ENCODE measurements at places on chromosomes 5 and 9.

DNA sequence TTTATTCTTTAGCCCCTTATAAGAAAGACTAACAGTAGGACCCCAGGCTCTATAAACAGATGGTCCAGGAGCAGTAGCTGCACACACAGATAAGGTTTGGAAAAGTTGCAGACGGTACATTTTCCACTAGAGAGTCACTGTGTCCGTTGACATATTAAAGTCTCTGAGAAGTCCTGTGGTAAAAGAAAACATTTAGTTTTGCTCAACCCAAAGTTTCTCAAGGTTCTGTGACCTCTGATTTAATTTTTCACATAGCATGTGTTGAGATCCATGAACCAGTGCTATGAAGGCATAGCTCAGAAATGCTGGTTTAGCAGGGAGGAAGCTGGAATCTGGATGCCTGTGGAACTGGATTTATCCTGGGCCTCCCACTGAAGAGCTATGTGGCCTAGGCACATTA lies 62.7 kb upstream of the RASEF start:
- no peak for DNase-seq

DNA sequence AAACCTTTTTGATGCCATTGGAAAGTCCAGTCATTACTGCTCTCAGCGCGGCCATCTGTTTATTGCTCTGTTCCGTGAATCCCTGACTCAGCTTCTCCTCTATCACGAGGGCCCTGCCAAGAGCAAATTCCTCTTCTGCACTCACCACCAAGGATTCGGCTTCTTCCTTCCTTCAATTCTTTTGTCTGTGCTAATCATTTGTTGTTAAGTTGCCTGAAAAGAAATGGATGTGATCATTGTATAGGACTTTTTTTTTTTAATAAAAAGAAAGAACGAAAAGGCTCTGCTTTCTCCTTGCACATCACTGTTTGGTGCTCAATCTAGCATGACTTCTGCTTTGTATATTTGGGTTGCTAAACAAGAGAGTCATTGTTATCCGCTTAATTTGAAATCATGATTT lies 128.7 kb upstream of the PIK3R1 start:
- DNase-seq, result no peak

- DNase-seq, result no peak
Measured at GRCh38 chr5:124399426-124399961, 346.9 kb downstream of the ZNF608 start.

GRCh38 chr5:169121630-169122420 lies 179.1 kb downstream of the SLIT3 start:
- DNase-seq, result no peak

GRCh38 chr5:126619781-126620180 lies 19.0 kb downstream of the PHAX start:
- DNase-seq, result no peak

DNA sequence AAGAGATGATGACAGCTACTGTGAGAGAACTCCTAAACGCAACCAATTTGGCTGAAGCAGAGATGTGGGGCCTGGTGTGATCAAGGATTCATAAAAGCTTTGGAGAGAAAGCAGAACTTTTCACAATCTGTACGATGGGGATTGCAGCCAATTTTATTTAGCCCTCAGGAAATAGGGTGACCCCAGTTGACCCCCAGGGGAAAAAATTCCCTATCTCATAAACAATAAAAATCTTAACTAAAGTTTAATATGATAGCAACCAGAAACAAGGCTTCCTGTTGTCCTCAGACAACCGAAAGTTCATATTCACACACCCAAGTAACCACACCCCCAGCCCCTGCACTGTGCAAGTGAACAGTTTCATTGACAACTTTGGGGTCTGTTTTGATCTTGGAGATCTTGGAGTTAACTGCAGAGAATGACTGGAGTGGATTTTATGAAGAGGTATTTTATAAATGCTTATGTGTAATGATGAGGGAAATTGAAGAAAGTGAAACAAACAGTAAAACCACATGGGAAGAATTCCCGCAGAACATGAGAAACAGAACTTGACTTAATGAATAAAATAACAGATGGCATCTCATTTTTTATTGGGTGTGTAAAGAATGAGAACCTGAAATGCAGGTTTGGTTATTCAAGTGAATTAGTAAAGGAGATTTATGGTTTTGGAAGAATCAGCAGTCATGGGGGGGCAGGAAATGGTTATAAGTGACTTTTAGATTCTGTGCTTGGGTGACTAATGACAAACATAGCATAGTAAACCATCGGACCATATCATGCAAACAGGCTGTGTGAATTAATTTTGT lies 94.5 kb downstream of the PDE4D start:
- DNase-seq, result no peak

DNA sequence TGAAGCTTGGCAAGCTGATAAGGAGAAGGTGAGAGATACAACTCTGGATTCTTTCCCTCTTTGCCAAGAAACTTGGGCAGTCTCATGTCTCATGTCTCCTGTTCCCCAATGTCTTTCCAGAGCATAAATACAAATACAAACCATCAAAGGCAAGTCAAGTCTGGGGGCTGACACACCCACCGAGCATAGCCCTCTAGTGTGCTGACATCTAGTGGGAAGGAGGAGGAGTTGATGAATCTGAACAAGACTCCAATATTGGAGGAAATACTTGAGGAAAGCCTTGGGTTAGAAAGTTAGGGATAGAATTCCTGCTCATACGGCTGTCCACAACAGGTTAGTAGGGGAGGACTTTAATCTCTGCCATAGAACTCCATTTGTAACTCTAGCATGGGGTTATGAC lies 8.6 kb downstream of the MLANA start:
- no peak for DNase-seq

DNA sequence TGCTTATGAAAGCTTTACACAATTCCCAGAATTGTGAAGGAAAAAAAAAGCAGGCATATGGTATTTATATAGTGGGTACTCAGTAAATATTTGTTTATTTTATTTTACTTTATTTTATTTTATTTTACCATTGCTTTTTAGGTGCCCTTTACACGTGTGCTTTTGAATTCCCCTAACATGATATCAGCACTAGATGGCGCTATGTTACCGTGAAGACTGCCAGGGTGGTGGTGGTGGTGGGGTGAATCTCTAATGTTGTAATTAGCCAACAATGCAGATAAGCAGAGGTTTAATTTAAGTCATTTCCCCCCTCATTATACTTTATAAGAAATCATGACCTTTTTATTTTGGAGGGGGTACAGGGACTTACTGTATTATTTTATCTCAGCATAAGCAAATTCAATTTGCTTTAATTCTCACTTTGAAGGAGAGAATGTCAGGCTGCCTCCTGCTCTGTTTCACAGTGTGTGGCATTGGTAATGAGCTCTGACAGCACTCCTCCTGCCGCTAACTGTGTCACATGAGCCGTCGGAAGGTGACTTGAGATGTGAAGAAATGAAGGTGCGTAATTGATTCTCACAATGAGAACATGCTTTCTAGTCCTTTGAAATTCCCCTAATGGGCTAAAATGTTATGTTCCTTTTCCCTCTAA lies 165.6 kb downstream of the YTHDC2 start:
- DNase-seq, result peak; percentile 53

DNA sequence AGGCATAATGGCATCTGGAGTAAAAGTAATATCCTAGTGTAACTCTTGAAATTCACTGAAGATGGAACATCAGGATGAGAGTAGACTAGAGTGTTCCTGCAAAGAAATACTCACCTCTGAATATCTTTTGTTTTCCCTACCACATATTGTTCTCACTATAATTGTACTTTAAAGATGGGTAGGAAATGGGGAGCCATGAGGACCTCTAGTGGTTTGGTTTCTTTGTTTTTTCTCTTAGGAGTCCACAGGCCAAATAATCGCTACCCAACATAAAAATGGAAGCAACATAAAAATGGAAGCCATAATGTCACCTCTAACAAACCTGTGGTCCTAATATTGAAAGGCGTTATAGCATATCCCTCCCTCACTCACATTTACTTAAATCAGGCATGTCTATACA lies 2375.8 kb downstream of the MAT2B start:
- DNase-seq, result no peak

Data from activated CD8-positive, alpha-beta memory T cell treated with anti-CD3 and anti-CD28 coated beads, Interleukin-2, amount 50 U/mL, for 48 hours (primary cell).